ENCODE measurements at places on chromosomes 12 and 14.

DNA sequence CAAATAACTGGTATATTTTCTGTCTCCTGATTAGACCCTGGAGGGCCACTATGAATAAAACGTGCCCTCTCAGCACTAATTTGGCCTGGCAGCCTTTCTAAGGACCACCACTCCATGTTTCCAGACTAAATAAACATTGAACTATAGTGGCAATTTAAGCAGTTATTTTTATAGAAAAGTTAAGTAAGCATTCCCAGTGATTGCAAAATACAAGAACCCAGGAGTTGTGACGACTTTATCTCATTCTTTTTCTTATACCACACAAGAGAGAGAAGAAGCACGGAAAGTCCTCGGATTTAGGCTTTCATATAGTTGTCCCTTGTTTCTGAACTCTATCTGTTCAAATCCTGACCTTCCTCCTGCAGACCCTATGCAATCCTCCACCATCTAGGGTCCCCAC is 23.1 kb upstream of the STRAP start:
- peak; percentile 69 for DNase-seq

- no peak for DNase-seq
Observed at GRCh38 chr14:37585971-37586796, 8.9 kb downstream of the FOXA1 start.

DNA sequence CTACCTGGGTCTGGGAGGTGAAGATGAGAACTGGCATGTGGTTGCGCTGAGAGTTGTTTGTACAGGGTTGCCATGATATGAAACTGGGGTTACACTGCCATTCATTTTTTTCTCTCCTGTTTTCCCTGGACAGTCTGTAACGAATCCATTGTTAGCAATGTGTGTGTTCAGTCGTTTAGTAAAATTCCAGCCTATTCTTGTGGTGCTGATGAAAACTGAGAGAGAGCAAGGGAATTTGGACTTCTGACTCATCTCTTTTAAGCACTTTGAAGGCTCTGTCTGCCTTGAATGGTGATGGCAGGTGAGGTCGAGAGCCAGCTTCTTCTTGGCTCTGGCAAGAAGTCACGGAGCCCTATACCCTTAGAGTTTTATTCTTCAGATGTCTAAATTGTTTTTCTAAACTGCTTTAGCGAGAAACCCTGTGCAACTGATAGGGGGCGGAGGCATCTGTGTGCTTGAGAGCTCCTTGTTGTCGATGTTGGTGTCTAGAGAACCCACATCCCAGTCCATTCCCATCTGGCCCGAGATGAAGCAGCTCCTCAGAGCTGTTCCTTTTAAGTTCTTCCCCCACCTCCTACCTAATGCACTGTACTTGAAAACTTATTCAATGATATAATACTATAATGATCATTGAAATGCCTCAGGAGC is 204.4 kb downstream of the TMX1 start:
- DNase-seq: no peak

DNA sequence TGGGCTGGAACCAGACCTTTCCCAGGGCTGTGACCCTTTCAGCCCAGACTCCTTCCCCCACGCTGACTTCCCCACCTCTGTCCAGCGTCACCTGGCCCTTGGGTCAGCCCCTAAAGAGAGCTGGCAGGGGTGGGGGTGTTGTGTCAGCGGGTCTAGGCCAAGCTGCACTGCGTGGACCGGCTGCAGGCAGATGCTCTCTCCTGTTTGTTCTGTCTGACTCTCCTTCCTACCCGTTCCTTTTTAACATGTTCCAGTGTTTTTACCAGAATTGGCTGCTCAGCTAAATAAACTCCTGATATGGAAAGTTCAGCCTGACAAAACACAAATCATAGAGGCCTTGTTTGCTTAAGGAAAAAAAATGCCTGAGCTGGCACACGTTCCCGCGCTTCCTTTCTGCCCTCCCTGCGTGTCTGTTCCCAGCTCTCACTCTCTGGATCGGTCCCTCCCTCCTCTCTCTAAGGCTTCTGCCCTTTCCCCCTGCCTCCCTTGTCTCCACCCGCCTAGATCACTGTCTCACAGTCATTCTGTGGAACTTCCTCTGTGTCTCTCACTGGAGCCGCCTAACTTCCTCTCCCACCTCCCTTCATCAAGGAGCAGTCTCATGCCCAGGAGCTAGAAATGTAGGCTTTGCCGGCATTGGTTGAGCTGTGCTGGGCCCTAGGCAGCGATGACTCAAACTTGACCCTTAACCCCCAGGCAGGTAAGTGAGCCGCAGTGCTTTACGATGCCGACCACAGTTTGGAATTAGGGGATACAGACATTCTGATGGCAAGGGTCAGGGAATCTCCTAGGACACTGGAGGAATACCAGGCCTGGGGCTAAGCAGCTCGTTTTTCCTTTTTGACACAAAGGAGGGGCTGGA is 15.5 kb upstream of the MLXIP start:
- DNase-seq: peak; percentile 89

- DNase-seq: no peak
Observed at GRCh38 chr12:84856156-84856900, 56.3 kb downstream of the SLC6A15 start.

DNA sequence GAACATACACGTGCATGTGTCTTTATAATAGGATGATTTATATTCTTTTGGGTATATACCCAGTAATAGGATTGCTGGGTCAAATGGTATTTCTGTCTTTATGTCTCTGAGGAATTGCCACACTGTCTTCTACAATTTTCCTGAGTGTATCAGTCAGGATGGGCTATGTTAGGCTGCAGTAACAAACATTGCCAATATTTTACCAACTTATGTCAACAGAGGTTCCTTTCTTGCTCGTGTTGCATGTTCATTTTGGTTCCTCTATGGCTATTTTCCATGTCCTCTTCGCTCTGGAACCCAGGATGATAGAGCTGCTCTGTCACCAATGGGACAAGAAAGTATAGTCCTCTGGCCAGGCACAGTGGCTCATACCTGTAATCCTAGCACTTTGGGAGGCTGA is 86.7 kb downstream of the ZNF664 start:
- DNase-seq: no peak

GRCh38 chr12:94942663-94943062 is 60.8 kb downstream of the NDUFA12 start:
- DNase-seq: no peak

- DNase-seq: no peak
Observed at GRCh38 chr12:79615596-79616560, 74.9 kb downstream of the PAWR start.

- DNase-seq: no peak
Observed at GRCh38 chr14:91417120-91417982, at the start of gene CCDC88C. TSS of gene CCDC88C (minus strand) at chr14:91417820. CDS start at chr14:91417690, 130 bp downstream.

DNA sequence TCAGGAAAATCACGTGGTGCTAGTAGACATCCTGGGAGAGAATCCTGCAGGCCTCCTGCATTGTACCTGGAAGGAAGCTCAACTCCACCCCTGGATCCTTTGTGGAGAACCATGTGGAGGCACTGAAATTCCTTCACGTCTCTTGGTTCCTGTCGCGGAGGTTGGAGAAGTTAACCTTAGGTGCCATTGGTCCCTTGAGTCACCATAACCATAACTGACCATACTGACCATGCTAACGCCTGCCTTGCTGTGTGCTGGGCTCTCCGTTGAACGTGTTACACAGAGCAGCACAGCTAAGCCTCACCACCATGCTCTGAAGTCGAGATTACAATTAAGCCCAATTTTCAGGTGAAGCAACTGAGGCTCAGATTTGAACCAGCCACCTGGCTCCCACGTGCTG is 18.6 kb downstream of the C14orf132 start:
- no peak for DNase-seq

DNA sequence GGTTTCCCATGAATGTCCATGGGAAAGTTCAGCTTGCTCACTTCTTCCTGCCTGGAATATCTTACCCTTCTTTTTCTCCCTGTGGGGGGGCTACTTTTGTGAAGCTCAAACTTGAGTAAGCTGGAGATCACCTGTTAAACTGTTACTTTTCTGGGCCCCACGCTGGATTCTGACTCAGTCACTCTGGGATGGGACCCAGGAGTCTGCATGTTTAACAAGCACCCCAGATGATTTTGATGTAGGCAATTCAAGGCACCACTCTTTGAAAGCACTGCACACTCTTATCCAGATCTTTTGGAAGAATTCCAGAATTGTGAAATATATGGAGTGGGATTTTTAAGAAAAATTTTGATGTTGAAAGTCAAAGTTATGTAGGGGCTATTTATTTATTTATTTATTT is 46.3 kb upstream of the IGF1 start:
- peak; percentile 67 for DNase-seq

DNA sequence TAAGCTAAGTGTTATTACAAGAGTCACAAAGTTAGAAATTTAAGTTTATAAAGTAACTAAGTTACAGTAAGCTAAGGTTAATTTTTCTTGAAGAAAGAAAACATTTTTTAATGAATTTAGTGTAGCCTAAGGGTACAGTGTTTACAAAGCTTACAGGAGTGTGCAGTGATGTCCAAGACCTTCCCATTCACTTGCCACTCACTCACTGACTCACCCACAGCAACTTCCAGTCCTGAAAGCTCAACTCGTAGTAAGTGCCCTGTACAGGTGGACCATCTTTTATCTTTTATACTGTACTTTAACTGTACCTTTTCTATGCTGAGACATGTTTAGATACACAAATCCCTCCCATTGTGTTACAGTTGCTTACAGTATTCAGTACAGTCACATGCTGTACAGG is 60.9 kb upstream of the TMEM263 start:
- no peak for DNase-seq

DNA sequence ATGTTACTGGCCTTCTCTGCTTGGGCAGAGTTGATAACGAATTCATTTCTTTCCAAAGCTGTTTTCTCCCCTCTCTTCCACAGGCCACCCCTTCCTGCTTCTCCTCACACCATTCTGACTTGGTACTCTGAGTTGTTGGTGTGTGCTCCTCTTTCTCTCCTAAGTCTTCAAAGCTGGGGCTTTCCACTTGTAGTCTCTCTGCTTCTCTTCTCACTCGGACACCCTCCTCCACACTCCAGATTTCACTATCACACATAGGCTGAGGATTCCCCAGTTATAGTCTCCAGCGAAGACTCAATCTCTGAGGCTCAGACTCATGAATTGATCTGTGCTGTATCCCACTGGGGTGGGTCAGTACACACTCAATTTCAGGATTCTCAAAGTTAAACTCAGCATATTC is 201.0 kb downstream of the SSPN start:
- DNase-seq: no peak

GRCh38 chr12:77299910-77300669 is 234.7 kb upstream of the E2F7 start:
- DNase-seq: peak; percentile 58

DNA sequence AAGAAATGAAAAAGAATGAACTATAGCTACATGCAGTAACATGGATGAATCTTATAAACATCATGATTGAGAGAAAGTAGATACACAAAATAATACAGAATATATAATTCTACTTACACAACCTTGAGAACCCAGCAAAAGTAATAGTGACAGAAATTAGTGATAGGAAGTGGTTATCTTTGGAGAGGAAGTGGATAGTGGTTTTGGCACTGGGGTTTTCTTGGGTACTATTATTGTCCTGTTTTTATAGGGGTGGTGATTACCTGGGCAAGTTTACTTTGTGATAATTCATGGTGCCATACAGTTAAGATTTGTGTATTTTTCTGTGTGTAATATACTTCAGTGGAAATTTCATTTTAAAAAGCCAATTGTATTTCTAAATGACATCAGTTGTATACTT is 352.7 kb downstream of the AEBP2 start:
- DNase-seq: no peak

GRCh38 chr14:102314242-102315011 is 5.1 kb upstream of the ZNF839 start:
- peak; percentile 73 for DNase-seq

Measured in amniotic epithelial cell (primary cell).